ENCODE measurements at places on chromosomes 1 and 21.

DNA sequence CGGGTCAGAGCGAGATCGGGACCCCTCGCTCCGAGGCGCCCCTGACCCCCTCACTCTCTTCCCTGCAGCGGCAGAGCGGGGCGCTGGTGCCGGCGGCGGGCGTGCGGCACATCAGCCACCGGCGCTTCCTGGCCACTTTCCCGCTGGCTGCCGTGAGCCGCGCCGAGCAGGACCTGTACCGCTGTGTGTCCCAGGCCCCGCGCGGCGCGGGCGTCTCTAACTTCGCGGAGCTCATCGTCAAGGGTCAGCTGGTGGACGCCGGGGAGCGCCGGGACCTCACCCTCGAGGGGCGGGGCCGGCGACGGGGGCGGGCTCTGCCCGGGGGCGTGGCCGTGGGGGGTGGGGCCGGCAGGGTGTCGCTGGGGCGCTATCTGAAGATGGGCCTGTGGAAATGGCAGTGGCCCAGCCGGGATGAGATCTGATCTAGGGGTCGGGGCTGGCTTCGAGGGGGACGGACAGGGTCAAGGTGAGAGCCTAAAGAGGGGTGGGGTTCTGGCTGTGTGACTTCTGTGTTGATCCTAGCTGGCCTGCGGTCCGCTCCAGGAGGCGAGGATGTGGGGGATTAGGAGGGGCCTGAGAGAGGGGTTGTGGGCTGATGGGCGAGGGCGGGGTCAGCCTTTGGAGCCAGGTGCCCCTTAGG is 23.6 kb downstream of the PTPRU start:
- DNase-seq = no peak

DNA sequence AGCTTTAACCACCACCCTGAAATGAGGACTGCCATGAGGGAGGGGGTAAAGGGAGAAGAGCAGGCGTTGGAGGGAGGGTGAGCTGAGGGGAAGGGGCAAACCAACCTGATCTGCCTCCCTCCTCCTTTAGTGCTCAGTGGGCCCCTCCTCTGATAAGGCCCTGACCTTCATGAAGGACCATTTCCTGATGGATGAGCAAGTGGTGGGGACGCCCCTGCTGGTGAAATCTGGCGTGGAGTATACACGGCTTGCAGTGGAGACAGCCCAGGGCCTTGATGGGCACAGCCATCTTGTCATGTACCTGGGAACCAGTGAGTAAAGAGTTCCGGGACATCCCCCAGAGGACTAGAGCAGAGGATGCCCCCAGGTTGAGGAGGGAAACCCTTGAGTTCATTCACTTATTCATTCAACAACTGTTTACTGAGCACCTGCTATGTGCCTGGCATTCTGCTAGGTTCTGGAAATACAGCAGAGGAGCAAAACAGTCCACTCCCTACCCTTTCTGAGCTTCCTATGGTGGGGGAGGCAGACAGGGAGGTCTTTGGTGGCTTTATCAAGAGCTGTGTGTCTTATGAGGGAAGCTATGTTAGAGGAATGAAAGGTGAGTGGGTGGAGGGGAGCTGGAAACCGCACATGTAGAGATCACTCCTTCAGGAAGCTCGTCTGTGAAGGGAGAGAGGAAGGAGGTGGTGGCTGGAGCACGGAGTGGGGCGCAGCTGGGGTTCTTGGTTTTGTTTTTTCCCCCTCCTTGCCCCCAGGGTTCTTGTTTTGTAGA is 19.5 kb downstream of the SEMA4A start:
- DNase-seq = no peak

GRCh38 chr21:34345091-34345871 is 18.5 kb upstream of the KCNE2 start:
- no peak for DNase-seq

GRCh38 chr1:218350801-218351266 is 5.7 kb downstream of the TGFB2 start:
- peak; percentile 69 for DNase-seq

GRCh38 chr1:196960854-196961253 is 16.5 kb upstream of the CFHR5 start:
- DNase-seq = no peak

Measured in skin of body (tissue), 3 donors.